Fibroblast of upper back skin (primary cell): ENCODE measurements at places on chromosomes 6 and 20.

GRCh38 chr6:147390909-147391536 lies 117.5 kb upstream of the SAMD5 start:
- DNase-seq = peak; percentile 25

GRCh38 chr20:4793183-4793582 lies 71.5 kb downstream of the PRND start:
- no peak for DNase-seq

DNA sequence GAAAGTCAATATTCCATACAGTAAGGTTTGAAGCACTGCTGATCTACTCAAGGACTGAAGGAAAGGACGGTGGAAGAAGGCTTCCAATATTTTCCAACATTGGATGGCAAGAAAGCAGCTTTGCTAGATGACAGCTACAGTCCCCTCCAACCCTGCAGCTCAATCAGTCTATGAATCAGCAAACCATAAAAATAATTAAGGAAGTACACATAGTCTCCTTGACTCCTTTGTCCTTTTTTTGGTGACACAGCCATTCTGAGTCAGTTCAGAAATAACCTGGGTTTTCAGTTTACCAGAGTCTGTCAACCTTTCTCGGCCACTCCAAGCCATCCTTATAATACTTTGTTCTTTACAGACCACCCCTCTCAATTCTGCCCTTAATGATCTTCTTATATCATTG lies 232.5 kb downstream of the IBTK start:
- DNase-seq = no peak

DNA sequence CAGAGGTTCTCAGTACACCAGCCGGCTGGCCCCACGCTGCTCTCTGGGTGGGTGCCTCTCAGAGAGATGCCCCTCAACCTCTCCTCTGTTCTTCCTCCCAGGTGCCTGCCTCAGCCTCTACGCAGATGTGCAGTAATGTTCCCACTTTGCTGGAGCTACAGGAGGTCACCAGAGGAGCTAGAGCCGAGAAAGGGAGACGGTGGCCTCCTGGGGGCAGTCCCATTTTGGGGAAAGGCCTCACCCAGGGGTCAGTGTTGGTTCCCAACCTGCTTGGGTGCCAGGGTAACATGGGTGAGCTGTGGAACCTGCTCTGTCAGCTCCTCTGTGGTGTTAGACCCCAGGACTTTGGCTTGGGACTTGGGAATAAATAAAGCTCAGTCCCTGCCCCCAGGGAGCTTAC lies 145.3 kb upstream of the MLN start:
- DNase-seq = no peak

- peak; percentile 92 for DNase-seq
Observed at GRCh38 chr20:4041748-4042411, 26.5 kb upstream of the RNF24 start.

DNA sequence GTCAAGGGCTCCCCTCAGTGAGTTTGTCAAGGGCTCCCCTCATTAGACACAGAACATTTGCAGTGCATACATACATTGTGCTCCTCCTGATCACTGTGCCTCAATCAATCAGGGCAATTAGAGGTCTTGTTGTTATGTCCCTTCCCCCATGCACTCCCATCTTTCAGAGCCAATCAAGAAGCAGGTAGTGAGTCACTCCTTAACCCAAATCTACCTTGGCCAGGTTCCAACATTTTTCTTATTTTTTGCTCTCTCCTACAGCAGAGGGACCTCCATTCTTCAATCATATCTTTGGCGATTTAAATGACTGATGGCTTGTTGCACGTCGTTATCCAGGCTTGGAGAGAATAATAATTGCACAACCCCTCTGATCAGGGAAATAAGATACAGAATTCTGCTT lies 409.9 kb upstream of the SPTLC3 start:
- DNase-seq = no peak

GRCh38 chr20:33273117-33273851 lies 9.7 kb upstream of the BPIFB1 start:
- DNase-seq = no peak

DNA sequence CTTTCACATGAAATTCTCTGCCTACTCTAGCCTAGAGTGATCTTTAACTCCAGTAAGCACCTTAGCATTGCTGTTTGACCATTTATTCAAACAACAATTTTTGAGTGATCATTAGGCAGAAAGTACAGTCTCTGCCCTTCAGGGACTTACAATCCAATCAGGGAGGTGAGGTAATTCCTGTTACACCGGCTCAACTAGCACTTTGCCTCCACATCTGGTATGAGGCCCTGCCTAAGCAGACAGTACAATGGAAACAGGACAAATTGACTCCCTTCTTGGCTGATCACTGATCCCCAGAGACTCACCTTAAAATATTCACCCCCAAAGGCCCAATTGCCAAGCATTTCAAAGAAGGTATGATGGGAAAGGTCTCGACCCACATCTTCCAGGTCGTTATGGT lies 1.4 kb downstream of the AARS2 start:
- no peak for DNase-seq

- no peak for DNase-seq
Observed at GRCh38 chr20:39799366-39799965, 837.3 kb downstream of the DHX35 start.

DNA sequence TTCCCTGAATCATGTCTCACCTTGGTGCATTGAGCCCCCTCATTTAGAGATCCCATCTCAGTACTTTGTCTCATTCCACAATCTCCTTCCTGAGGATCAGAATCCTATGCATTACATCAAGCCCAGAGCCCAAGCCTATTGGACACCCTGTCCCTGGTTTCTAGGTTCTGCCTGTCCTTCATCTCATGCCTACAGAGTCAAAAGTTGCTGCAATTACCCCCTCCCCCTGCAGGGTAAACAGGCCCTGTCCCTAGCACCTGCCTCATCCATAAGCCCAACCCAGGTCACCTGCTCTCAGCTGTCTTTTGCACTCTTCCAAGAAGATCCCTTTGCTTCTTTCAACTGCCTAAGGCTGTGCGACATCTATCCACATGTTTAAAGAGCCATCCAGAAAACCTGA lies 93.9 kb downstream of the SPTLC3 start:
- DNase-seq = no peak

DNA sequence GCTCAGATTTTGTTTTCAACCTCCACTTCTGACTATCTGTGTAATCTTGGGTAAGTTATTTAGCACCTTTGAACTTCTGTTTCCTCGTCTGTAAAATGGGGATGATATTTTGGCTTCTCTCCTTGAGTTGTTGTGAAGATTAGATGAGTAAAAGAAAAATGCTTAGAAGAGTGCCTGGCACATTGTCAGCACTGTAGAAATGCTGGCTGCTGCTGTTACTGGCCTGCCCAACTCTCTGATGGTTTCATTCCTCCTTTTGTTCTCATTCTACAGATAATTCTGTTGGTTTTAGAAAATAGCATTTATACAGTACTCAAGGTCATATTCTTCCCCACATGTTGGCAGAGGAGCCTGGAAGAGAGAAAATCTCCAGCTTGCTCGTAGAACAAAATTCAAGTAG lies 547.2 kb upstream of the JAG1 start:
- DNase-seq = no peak
